Right hindlimb (tissue), 1 donor: ENCODE measurements at places on chromosomes 5 and 9.

- no peak for DNase-seq
Observed at GRCh38 chr9:71908825-71909224, 2.2 kb downstream of the ABHD17B start.

- DNase-seq: no peak
Observed at GRCh38 chr5:27900761-27901160, 862.4 kb upstream of the CDH9 start.

DNA sequence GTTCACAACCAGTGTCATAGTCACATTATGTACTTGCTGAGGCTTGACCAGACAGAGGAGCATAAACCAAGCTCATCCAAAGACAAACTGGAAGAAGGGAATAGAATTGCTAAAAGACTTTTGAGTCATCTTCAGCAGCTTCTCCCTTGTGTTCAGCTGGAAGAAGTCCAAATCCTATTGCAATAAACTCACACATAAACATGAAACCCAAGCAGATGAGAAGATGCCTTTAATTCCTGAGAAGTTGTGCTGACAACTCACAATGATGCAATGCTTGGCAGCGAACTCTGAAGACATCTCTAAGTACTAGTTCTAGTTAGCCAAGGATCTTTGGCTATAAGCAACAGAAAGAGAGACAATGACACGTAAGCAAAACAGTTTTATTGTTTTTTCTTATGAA is 642.1 kb downstream of the KCTD16 start:
- DNase-seq: peak; percentile 31

- DNase-seq: no peak
Observed at GRCh38 chr9:136916330-136917184, 28.0 kb downstream of the FBXW5 start.

DNA sequence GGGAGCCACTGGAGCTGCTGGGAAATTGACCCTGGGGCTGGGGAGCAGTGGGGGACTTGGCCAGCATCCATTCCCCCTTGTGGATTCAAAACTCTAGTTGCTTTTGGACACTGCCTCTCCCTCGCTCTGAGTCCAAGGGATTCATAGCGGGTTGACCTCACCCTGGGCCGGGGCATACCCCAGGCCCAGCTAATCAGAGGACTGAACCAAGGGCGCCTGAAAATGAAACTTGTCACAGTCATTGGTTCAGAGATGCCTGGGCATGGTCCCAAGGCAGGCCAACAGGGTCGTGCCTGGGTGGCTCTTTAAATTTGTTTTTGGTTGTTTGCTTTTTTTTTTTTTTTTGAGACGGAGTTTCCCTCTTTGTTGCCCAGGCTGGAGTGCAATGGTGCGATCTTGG is 22.6 kb downstream of the STK10 start:
- DNase-seq: no peak

DNA sequence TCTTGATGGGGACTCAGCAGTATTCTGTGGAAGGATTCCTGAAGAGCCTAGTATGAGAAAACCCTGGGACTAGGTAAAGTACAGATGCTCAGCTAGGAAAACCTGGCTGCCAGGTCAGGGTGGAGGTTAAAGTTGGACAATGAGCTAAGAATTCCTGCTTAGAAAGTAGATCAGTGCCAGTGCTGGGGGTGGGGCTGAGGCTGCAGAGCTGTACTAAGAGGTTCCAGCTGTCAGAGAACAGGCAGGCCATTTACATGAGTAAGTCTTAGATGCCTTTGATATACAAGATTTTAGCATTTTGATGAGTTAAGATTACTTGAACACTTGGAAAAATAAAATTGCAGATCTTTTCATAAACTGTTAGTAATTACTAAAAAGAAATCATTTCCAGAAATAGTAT is 332.3 kb upstream of the NUDT12 start:
- no peak for DNase-seq

DNA sequence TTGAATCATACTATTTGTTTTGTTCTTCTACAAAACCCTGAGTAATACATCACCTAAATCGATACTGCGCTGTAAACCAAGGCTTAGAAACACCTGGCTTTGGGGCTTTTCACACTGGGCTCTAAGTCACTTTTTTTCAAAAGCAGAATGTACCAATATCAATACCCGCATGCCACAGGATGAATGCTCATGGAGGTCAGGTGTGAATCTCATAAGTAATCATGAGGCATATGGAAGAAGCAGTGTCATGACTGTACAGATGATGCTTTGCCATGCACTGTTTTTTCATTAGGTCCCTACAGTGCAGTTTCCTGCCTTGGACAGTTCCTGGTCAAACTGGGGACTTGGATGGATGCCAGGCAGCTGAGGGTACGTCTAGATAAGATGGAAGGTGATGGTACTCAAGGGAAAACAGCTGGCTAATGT is 49.0 kb upstream of the ATG10 start:
- DNase-seq: no peak

DNA sequence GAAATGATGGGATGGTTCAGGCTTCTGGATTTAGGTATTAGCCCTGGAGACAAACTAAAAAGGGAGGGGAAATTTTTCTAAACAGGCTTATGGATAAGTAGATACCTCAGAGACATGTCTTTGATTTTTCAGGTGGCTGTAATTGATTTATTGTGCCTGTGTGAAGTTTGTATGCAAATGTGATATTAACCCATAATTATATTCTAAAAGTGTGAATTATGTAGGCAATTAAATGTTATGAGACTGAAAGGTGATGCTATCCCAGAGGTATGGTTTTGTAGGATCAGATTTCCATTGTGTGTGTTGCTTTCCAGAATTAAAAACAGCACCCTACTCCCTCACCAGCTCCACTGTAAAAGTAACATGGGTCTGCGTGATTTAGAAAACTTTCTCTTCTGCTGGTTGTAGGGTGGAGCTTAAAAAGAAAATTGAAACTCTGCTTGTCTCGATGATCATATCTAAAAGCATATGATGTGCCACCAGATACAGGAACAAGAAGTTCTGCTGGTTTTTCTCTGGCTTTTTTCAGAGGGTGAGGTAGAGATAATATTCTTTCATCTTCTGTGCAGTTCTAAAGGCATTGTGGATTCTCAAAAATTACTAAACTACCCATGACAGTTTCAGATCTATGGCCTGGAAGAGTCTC is 71.8 kb upstream of the TAF11L2 start:
- DNase-seq: no peak

DNA sequence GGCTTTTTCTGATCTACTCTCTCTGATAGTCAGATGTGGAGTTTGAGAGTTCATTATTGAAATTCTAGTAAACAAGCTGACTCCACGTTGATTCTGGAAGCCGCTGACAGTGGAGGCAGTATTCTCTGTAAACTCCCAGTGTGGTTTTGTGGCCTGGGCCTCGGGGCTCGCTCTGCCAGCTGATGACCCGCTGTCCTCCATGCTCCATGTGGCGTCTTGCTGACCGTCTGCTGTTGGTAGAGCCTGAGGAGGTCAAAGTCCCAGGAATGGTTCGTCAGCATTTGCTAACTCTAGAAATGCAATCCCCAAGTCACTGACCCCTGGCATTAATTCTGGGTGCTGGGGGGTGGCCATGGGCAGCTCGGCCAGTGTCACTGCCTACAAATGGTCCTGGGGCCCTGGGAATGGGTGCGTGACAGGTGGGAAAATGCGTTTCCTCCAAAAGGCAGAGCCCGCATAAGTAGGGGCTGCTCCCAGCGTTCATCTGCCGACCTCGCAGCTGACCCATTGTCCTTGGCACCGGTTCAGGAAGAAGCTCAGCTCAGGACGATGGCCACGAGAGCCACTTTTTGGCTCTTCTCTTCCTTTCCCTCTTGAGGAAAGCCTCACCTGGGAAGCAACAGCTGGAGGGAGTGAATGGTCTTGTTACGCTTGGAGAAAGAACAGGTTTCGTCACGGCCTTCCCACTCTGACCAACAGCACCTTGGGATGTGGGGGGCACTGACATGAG is 55.1 kb downstream of the MRPL36 start:
- no peak for DNase-seq

DNA sequence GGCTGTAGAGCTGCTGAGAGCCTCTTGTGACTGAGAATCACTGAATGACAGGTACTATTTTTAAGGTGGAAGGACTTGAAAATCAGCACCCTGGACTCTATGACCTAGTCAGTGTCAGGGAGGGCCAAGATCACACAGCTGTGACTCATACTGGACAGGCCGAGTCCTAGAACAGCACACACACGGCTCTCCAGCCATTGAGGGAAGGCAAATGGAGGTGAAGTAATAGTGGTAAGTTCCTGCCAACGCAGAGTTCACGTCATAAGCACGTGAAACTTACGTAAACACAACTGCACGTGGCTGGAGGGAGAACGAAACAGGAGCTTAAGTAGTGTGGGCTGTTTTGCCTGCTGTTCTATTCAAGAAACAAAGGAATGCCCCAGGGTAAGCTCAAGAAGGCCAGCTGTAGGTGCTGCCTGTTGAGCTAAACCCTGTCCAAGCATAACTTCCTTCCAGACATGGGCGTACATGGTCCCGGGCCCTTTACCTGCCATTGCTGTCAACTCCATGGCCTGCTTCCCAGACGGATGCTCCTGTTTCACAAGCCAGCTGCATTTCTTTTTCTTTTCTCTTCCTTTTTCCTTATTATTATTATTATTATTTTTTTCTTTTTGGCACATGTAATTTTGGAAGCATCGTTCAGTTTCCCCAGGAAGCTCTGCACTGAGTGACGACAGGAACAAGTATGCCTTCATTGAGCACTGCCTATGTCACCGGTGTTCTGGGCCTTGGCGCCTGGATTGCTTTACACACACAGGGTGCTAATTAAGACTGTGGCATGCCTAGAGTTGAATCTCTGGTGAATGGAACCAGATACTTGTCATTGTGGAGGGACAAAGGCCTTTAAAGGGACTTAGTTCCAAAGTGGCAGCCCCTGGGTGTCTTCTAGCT is 10.2 kb upstream of the LCP2 start:
- peak; percentile 69 for DNase-seq
